Stimulated activated CD4-positive, alpha-beta T cell treated with anti-CD3 and anti-CD28 coated beads, Interleukin-2, amount 100 ng/mL, for 24 hours (primary cell): ENCODE measurements at places on chromosomes 1 and 21.

GRCh38 chr1:205440476-205441317 lies 15.1 kb downstream of the BLACAT1 start:
- DNase-seq, result peak; percentile 65

- DNase-seq, result no peak
These were observed 49.4 kb downstream of the TBCE start for GRCh38 chr1:235416662-235417049.

DNA sequence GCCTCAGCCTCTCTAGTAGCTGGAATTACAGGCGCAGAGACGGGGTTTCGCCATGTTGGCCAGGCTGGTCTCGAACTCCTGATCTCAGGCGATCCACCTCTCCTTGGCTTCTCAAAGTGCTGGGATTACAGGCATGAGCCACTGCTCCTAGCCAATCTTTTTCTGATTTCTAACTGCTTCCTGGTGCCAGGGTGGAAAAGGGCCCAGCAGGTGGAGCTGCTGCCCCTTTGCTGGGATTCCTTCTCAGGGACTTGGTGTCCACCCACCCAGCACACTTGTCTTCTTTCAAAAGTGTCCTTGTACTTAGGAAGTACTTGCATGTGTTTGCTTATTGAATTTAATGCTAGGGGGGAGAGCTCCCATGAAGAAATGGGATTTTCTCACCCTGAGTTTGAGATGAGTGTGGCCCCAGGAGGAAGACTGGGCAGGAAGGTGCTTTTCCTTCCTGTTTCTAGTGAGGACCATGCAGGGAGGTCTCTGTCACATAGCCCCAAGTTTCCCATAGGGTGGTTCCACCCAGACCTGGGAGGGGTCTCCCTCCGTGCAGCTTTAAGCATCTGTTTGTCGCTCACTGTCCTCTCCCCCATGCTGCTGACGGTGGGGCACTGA lies 14.2 kb downstream of the UTP11 start:
- DNase-seq, result peak; percentile 69

DNA sequence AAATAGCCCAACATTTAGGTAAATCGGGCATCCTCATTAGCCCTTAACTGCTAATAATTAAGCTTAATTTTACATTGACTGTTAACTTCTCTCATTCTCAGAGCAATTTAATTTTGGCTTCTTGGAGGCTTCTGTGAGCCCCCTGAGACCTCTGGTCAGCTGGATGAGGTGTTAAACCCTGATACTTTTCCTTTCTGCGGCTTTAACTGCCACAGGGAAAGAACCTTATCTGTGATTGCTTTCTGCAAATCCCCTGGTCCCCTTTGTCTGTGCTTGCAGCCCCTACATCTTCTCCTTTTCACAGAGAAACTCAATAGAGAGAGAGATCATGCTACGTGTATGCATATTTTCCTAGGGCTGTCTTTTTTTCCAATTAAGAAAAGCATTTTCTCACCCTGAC lies 184.5 kb upstream of the CSF3R start:
- DNase-seq, result no peak

DNA sequence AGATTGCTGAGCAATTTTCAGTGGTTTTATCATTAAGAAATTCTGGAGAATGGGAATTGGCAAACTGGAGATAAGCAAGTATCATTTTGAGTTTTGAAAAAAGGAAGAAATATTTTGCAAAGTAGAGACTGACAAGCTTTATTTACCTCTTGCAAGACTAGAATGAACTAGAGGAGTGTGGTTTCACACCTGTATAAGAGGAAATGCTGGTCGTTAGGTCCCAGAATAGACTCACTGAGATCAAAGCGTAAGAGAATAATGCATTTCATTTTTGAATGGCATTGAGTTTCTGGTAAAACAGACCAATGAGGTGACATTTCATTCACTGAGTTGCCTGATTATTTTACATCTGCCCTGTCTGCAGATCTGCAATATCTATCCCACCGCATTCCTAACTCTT lies 308.1 kb downstream of the ADGRL2 start:
- DNase-seq, result no peak

DNA sequence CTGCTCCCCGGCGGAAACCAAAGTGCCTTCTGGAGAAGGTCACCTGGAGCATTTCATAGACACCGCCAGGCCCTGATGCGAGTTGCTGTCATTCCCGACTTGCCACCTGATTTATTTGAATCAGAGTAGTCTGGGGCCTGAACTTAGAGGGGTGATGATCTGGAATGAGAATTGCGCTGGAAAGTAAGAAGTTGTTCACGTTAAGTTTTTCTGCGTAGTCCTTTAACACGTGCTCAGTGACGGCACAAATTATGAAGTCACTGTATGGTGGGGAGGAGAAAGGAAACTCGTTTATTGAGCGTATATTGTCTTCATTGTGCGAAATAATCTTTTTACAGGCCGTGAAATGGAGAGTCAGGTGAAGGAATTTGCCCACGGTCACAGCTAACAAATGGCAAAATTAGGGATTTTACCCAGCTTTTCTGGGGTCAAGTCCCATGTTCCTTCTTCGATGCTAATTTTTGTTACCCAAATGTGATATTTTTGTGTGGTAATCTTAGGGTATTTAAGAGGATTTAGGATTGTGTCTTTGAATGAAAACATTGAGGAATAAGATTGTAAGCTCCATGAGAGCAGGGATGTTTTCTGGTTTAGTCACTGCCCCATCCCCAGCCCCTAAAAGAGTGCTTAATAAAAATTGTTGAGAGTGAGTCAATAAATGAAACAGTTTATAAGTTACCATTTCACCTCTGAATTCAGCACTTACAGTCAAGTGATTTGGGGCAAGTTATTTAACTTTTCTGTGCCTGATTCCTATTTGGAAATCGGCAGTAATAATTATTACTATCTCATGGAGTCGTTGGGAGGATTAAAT lies 46.4 kb upstream of the NBL1 start:
- no peak for DNase-seq

- no peak for DNase-seq
These were observed 2.9 kb downstream of the CHAF1B start for GRCh38 chr21:36388096-36388495.

GRCh38 chr21:46062471-46063211 lies 35.3 kb upstream of the COL6A2 start:
- no peak for DNase-seq

DNA sequence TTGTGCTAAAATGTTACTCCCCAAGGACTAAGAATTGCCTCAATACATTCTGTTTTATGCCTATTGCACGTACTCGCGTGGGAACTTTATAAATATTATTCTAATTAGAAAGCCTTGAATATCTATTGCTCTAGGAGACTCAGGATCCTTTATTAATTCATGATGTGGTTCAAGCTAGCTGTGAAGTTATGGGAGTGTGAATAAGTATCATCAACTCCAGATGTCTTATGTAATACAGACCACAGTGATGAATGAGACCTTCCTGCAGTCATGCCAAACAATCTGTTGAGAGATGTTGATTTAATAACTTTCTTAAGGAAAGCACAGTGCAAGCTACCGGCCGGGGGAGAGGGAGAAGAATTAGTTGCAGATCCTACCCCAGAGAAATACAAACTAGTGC lies 519.2 kb upstream of the ZP4 start:
- DNase-seq, result no peak
